ENCODE measurements at places on chromosomes 5 and 9.
A peak's percentile ranks its signal among the peaks of the same experiment; 100 is the strongest.

DNA sequence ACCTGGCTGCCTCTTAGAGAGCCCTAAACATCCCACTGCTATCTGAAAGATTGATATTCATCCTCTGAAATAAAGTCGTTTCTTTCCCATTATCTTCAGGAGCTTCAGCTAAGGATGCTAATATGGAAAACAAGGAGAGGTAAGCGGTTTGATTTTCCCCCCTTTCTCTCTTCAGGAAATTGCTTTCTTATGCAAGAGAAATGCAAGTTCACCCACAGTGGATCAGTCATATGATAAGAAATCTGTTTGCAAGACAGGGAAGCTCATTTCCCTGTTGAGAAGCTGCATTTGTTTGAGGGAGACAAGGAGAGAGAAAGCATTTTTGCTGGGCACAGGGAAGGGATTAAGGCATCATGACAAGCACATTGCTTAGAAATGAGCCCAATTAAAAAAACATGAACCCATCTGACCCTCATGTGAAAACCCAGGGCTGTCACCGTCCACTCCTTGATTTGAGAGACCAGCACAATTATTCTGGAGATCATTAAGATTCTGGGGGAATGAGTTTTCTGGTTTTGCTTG is 53.7 kb upstream of the BOD1 start:
- peak; percentile 5 for DNase-seq

GRCh38 chr5:1555011-1555807 is 31.4 kb upstream of the LPCAT1 start:
- DNase-seq = peak; percentile 77

- DNase-seq = no peak
Measured at GRCh38 chr5:107118184-107119019, 552.3 kb downstream of the EFNA5 start.

- no peak for DNase-seq
Measured at GRCh38 chr5:154520861-154521453, 42.9 kb upstream of the HAND1 start.

GRCh38 chr9:123541411-123541810 is 185.4 kb downstream of the CRB2 start:
- DNase-seq = no peak

DNA sequence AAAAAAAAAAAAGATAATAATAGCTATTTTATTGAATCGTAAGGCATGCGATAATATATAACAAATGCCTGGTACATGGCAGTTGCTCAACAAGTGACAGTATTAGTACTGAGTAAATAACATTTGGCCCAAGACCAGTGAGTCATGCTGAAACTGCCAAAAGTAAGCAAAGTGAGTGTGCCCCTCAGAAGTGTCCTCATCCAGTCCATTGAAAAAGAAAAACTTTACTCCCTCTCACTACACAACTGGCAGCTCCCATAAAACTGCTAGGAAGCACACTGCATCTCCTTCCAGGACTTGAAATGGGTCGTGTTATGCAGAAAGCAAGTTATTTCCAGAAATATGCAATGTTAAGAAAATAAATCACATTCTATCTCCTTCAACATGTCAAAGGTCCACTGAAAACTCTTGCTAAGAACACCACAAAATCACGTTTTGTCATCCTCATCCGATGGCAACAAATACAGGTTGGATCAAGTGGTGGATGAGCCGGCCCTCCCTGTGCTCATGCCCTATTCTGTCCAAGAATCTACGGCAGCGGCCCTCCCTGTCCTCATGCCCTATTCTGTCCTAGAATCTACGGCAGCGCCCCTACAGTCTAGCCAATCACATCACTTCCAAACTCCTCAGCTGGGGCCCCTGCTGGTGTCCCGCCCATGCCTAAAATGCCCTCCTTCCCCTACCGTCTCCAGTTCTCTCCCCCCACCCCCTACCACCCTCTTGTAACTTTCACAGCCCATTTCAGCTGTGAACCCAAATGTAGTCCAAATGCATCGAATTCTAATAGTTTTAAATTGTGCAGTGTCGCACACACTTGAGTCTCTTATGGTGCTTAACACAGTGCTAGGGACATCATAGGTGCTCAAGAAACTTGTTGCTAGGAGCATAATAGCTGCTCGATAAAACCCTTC is 12.5 kb downstream of the PTCH1 start:
- DNase-seq = peak; percentile 86
